ENCODE measurements at places on chromosomes 11 and 22. TPM values are rescaled to one million over a fixed set of nuclear protein-coding genes. Genes with fewer than 3 reads are reported as not detected.

DNA sequence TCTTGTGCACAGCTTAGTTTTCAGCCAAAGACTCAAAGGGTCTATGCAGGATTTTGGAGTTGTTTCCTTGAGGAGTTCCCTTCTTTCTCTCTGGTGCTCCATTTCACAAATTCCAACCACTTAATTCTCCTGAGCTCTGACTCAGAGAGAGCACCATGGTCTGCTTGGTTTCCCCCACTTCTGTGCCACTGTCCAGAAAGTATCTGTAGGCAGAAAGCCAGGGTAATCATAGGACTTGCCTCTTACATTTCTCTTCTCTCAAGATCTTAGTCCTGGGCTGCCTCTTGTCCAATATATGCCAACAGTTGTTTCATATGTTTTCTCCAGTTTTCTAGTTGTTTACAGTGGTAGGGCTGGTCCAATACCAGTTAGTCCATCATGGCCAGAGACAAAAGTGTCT, 6.4 kb upstream of the MRGPRD start:
- no peak for DNase-seq

GRCh38 chr11:66279092-66279734, 1.2 kb downstream of the CNIH2 start:
- DNase-seq, result no peak

GRCh38 chr22:23220485-23221350, 40.4 kb downstream of the BCR start:
- no peak for DNase-seq

GRCh38 chr22:40258501-40258915, 80.8 kb downstream of the TNRC6B start:
- no peak for DNase-seq

DNA sequence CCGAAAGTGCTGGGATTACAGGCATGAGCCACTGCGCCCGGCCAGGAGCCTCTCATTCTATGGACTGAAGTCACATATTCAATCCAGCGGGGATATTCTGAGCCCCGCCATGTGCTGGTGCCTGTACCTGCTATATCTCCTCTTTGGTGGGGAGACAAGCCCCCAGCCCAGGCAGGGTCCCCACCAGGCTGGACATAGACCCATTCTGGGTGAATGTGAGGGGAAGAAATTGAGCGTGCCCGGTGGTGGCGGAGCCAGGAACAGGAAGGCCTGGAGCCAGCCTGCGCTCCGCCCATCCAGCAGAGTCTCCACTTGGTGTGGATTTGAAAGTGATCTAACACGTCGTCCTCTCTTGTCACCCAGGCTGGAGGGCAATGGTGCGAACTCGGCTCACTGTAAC, 38.0 kb upstream of the CSNK1E start:
- no peak for DNase-seq

DNA sequence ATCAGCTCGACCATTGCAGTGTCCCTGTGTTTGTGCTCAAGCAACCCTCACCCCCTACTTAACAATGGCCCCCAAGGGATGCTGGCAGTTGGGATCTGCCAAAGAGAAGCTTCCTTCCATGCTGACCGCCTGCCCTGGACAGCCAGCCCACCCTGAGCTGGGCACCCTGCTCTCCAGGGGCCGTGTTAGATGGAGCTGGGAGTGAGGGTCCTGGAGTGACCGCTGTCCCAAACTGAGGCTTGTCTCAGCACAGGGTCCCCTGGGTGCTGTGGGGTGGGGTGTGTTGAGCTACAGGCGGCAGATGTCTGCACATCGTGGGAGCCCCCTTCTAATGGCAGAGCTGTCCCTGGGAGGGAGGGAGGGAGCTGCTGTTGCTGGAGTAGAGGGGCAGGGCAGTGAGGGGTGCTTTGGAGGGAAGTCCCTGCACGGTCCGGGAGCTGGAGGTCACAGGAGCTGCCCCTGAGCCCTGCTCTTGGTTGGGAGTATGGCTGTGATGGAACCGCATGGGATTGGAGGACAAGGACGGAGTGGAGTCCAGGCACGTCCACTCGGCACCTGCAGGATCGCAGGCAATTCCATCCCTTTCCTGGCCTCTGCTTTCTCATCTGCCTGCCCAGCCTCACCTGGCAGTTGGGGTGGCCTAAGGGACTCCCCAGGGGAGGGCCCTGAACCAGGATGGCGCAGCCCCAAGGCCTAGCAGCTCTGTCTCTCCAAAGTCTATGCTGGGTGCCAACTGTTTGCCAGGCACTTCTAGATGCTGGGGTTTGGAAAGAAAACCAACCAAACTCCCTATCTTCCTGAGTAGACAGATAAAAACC, 126.3 kb downstream of the ARHGAP8 start:
- no peak for DNase-seq

DNA sequence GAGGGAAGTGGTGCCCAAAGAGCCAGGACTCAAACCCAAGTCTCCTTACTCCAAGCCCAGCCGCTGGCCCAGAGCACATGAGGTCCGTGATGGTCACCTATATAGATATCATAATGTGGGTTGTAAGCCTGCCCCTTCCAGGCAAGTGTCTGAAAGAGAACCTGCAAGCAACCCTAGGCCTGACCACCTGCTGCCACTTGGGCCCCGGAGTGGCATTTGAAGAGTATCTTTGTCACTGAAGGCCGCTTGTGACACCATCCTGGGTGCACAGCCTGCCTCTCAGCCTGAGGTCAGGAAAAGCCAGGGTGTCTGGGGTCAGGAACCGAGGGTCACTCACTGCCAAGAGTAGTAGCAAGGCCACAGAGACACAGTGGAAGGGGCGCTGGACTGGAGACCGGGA, 32.4 kb downstream of the OTOG start:
- no peak for DNase-seq

- no peak for DNase-seq
Observed at GRCh38 chr22:28703436-28703835, 23.8 kb upstream of the TTC28 start.

DNA sequence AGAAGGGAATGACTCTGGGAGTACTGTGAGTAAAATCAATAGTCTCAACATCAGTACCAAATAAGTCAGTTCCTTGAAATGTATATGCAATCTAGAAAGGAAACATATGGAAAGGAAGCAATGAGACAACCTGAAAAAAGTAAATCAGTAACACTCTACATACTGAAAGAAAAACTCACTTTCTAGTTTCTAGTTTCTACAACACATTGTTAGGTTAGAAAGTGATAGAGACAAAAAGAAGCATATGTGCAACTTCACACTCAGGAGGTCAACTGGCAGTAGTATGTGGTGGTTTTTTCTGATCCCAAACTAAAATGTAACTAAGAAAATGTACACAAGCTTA, 156.5 kb upstream of the SOX6 start:
- DNase-seq, result no peak

- DNase-seq, result no peak
Observed at GRCh38 chr11:70620510-70621184, 222.3 kb downstream of the CTTN start.

- DNase-seq, result no peak
Observed at GRCh38 chr11:121282386-121282785, 10.2 kb upstream of the SC5D start.

DNA sequence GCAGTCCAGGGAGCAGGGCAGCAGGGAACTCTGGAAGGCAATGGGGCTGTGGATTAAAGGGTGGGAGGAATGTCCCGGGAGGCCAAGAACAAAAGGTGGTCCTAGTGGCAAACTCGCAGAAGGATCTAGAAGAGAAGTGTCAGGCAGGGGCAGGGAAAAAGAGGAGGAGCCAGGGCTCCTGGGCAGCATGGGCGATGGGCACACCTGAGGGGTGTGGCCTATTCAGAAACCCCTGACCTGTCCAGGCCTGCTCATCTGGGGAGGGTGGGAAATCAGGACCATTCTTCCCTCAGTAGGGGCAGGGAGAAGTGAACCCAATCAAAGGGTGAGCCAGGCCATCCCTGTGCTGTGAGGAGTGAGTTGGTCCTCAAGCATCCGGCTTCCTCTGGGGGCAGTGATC, 108.6 kb downstream of the TRIM29 start:
- no peak for DNase-seq

GRCh38 chr11:75793966-75794365, 21.0 kb upstream of the UVRAG start:
- DNase-seq, result no peak

- no peak for DNase-seq
Observed at GRCh38 chr22:44249376-44250147, 63.2 kb downstream of the SHISAL1 start.

GRCh38 chr11:1302461-1303125, 6.8 kb downstream of the TOLLIP start:
- DNase-seq, result no peak

GRCh38 chr11:66183494-66184048, 84.9 kb upstream of the RAB1B start:
- peak; percentile 23 for DNase-seq

GRCh38 chr11:127733552-127733951, 733.0 kb upstream of the KIRREL3 start:
- DNase-seq, result no peak

GRCh38 chr22:30301995-30302809, 12.9 kb upstream of the CASTOR1 start:
- DNase-seq, result no peak

DNA sequence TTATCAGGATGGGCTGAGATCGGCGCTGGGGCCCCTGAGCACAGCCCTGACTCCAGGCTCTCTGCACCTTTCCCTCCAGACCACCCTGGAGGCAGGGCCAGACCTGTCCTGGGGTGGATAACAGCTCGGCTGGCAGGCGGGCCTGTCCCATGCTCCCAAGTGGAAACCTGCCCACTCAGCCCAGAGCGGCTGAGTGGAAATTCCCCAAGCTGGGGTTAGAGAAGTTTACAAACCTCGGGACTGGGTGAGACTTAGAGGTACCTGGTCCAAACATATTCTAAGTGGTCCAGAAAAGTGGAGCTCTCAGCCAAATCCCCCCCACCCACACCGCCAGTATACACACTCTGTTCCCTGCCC, 4.8 kb upstream of the FXYD2 start:
- no peak for DNase-seq

SUSD2 gene
- 2.3 TPM for total RNA-seq

DNAJB7 gene
- total RNA-seq, result not detected

P2RY6 gene
- total RNA-seq, result 0.34 TPM

CNGA4 gene
- total RNA-seq, result 0.10 TPM

GGT5 gene
- total RNA-seq, result not detected

OR4C13 gene
- total RNA-seq, result not detected

TRIM6 gene
- total RNA-seq, result not detected

MPZL2 gene
- total RNA-seq, result 0.69 TPM

PUS3 gene
- 11.1 TPM for total RNA-seq

GPR152 gene
- not detected for total RNA-seq

Data from naive thymus-derived CD4-positive, alpha-beta T cell (primary cell).